T-helper 9 cell (primary cell): ENCODE measurements at places on chromosomes 6 and 20.

GRCh38 chr6:151493804-151494234, at the start of gene CCDC170:
Gene CCDC170 (plus strand): TSS chr6:151494017. CDS start chr6:151494129, 112 bp downstream.
- DNase-seq, result no peak

- no peak for DNase-seq
These were observed 13.9 kb upstream of the IPCEF1 start for GRCh38 chr6:154370545-154370944.

GRCh38 chr6:44472250-44472945, 84.9 kb downstream of the CDC5L start:
- no peak for DNase-seq

DNA sequence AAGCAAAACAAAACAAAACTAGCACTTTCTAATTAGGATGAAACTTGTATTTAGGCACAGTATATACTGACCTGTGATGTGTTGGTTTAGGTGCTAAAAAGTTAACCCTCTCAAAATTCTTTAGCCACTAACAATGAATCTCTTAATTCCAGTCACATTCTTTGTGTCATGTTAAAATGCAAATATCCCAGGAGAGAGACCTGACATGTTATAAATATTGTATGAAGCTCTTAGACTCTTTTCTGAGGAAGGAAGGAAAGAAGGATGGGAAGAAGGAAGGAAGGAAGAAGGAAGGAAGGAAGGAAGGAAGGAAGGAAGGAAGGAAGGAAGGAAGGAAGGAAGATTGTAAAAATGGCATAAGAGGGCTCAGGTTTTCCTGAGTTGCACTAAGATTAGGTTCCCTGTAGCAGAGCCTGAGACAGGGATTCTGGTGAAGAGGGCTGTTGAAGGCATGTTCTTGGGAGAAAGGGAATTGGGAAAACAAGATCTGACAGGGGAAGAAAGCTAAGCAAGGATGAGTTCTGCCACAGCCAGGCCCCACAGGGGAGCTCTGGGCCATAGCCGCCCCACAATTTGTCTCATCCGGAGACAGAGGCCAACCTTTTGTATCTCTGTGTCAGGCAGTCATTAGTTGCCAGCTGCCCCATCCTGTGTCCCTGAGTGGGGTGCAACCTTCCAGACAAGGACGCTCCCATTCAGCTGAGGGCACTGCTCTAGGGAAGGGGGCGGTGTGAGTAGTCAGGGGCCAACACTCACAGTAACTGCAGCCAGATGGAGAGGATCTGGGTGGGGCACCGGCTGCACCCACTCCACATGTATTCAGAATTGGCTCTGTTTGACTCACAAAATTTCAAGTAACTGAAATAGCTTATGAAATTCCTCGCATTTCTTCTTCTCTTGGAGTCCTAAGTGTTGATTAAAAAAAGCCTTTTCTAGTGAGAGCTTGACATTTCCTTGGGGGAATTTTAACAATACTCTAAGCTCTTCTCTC, 189.3 kb upstream of the ARG1 start:
- no peak for DNase-seq

DNA sequence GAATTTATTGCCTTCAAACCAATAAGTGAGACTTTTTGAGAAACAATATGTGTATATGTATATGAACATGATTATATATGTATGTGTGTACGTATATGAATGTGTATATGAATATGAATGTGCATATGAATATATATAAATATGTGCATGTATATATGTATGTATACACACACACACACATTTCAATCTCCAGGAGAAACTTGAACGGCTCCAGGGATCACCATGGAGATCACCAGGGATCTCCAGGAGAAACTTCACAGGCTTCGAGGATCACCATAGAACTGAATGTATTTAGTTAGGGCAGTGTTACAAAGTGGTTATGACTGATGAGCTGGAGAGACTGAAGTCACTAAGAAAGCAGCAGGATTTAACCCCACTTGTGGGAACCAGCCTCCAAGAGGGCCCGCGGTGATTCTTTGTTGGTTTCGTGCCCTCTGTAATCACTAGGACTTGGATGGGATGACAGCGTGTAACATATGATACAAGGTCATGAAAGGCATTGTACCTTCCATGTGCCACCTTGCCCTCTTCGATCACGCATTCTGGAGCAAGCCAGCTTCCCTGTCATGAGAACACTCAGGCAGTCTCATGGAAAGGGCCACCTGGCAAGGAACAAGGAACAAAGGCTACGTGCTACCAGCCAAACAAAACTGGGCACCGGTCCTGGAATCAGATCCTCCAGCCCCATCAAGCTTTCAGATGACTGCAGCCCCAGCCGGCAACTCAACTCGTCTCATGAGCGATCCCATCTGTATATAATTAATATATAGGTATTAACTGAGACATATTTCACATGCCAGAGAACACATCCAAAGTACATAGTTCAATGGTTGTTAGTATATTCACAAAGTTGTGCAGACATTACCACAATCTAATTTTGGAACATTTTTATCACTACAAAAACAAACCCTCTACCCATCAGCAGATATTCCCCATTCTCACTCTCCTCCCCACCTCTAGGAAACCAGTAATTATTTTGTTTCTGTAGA, 8.6 kb downstream of the FAM50B start:
- no peak for DNase-seq

- no peak for DNase-seq
These were observed 679.2 kb downstream of the TENT5A start for GRCh38 chr6:81073318-81073717.

DNA sequence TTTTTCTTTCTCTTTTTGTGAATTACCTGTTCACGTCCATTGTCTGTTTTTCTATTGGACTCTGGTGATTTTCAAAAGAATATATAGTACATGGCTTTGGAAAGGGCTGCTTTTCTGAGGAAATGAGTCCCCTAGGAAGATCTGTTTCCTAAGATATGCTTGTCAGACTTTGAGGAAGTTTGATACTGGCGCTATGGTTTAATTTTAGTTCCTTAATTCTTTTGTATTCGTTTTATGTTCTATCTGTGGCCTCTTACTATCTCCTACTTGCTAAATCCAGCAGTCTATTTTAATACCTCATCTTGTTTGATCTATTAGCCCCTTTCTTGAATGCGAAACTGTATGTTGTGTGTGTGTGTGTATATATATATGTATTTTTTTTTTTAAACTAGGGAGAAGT, 101.9 kb downstream of the LIN28B start:
- DNase-seq, result no peak

DNA sequence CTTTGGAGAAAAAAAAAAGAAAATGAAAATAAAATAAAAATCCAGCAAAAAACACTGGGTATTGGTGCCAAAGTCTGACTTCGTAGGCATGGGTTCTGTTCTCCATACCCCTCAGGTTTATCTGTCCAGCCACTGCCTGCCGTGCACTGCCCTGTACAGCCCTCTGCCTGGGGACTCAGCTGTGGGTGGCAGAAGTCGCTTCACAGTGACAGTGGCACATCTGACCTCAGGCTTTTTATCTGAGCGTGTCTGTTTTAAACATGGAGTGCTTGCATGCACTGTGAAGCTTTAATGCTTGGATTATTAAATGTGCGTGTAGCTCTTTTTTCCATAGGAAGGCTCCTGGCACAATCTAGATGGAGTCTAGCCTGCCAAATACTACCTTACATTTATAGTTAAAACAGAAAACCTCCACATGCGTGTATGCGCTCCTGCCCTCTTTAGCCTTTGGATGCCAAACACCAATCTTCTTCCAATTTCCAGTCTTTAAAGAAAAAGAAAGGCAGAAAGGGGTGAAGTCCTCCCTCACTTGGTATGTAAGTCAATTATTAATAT, 375.5 kb downstream of the UTRN start:
- no peak for DNase-seq

DNA sequence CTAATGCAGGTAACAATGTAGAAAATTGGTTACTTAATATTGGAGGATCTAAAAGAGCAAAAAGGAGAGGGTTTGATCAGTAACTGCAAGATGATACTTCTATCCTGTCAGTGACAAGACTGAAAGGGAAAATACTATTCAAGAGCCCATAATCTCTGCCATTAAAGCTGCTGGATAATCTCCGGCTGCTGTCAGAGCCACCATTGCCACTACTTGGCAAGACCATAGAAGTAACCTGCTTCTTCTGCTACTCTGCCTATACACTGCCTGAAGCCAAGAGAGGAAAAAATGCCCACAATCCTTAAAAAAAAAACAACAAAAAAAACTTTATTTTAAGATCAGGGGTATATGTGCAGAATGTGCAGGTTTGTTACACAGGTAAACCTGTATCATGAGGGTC, 386.5 kb upstream of the ID4 start:
- DNase-seq, result no peak

GRCh38 chr6:31826793-31827285, 699 bp upstream of the HSPA1B start:
- DNase-seq, result no peak

GRCh38 chr6:122490607-122491006, 19.0 kb upstream of the SERINC1 start:
- no peak for DNase-seq

GRCh38 chr6:117169781-117170281, 95.5 kb upstream of the VGLL2 start:
- no peak for DNase-seq

DNA sequence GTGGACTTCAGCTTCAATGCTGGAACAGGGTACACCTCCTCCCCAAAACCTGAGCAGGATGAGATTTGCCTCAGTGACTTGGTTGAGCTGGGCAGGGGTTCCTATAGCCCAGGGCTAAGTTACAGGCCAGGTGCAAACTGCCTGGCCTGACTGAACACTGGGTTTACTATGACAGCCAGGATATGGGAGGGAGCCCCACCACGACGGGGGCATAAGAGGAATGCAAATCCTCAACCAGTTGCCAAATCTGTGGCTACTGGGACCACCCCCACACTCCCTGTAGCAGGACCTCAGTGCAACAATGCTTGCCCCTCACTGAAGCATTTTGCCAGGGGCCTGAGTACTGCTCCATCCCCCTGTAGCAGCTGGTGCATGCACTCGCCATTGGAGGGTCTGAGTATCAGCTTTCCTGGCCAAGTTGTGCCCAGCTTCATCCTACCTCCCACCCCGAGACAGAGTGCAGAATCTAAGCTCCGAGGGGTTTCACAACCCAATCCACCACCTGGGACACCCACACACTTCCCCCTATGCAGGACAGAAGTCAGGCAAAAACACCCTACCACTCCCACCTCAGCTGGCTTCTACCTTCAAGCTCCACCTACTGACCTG, 27.6 kb downstream of the TREML4 start:
- DNase-seq, result no peak

DNA sequence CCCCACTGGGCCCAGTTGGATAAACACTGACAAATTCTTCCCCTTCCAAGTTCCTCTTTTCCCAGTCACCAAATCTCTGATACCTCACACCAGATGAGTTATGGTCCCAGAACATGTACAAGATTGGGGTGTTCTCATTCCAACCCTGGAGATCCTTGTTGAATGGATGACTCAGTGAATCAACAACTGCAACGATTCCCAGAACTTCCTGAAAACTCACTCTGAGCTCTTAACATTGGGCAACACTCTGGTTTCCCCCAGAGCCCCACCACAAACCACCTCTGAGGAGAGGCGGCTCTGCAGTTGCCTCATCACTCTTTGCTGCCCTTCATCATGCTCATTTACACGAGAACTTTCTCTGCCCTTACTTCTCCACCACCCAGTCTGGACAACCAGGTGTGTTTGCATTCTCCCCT, 115.2 kb downstream of the MRPL14 start:
- no peak for DNase-seq

GRCh38 chr6:161676586-161676985, 402.7 kb upstream of the AGPAT4 start:
- DNase-seq, result no peak

- no peak for DNase-seq
These were observed 260.6 kb upstream of the TAB2 start for GRCh38 chr6:149056777-149057463.

DNA sequence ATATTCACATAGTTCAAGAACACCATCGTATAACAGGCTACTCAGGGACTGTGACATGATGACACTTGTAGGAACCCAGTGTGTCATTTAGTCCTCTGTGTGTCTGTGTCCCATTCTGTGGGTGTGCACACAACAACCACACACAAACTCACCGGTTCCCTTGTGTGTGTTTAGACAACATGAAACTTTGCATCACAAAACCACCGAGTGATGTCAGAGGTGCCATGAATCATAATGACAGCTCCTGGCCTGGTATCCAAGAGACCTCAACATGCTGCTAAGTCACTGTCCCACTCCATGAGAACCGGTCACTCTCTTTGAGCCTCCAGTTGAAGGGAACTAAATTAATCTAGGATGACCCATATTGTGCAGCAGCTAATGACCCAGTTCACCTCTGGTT, 421.3 kb downstream of the PREX1 start:
- DNase-seq, result no peak

- DNase-seq, result no peak
These were observed 6.9 kb downstream of the EPHA7 start for GRCh38 chr6:93412452-93412851.

DNA sequence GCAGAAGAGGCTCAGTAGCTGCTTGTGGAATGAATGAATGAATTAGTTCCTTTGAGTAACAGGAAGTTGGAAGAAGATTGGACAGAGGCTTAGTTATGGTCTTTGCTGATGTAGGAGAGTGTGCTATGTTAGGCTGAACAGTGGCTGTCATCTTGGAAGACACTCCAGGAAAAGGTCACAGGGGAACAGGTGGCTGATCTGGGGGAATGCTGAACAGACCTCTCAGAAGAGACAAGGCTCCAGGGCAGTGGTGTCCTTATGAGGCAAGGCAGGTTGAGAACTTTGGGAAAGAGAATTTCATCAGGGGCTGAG, 62.3 kb downstream of the UTRN start:
- DNase-seq, result no peak

- no peak for DNase-seq
These were observed 135.1 kb upstream of the RAB32 start for GRCh38 chr6:146408583-146408982.

DNA sequence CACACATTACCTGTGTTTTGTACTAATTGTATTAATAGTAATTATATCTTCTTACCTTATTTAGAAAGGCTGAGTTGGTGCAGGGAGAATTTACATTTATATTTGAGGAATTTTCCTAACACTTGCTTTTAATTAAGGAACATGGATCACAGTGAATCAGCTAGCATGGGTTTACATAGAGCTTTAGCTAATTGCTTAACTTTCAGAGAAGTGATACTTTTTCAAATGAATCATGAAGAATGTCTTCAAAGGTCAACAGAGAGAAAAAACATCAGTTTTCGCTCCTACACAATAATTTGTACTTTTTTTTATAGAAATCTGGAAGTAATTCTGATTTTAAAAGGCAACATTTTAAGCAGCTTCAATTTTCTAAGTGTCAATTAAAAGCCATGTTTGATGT, 195.0 kb upstream of the HEY2 start:
- no peak for DNase-seq

DNA sequence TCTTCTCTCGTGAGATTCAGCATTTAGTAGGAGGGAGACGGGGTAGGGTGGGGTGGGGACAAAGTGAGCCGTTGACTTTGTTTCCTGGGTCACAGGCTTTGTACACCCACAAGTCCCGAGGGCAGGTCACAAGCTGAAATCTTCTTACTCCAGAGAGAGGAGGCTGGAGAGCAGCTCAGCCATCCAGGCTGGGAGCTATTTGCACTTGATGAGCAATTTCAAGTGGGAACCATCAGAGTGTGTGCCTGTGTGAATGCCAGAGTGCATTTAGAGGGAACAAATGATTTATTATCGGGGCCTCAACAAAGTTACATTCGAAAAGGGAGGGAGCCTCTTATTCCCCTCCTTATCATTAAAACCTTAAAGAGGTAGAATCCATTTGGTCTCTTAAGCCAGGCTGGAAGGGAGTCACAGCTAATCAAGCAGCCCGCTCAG, 155.7 kb upstream of the JARID2 start:
- DNase-seq, result no peak

GRCh38 chr20:62792940-62793756, 3.1 kb upstream of the MRGBP start:
- no peak for DNase-seq
